A549 treated with DMSO at 1 μM for 4 hours (cell line): ENCODE measurements at places on chromosomes 2 and 18. TPM values are rescaled to one million over a fixed set of nuclear protein-coding genes. Genes with fewer than 3 reads are reported as not detected.

Gene TUBA3E
- total RNA-seq: not detected in 5 replicates

Gene ARHGAP15
- not detected in 5 replicates for total RNA-seq

Gene KCNIP3
- 0.89 to 2.1 TPM (median 1.6 TPM) in 5 replicates for total RNA-seq

Gene DCC
- not detected in 5 replicates for total RNA-seq

Gene MFSD6
- 18.3 to 26.9 TPM (median 23.8 TPM) in 5 replicates for total RNA-seq

Gene EPB41L3
- 0.09 to 0.32 TPM (median 0.16 TPM) in 5 replicates for total RNA-seq

Gene CPO
- 0.09 to 0.19 TPM (median 0.17 TPM) in 3 of 5 replicates, not detected in the others for total RNA-seq

Gene SLC35F6
- 36.0 to 44.3 TPM (median 42.5 TPM) in 5 replicates for total RNA-seq

Gene SLC16A14
- 1.0 to 1.9 TPM (median 1.4 TPM) in 5 replicates for total RNA-seq

Gene PSMA8
- not detected in 5 replicates for total RNA-seq

Gene COL4A3
- 0.40 to 1.0 TPM (median 0.72 TPM) in 5 replicates for total RNA-seq

Gene OLA1
- total RNA-seq: 110 to 145 TPM (median 136 TPM) in 5 replicates
